ENCODE measurements at places on chromosomes 12 and 14. TPM values are rescaled to one million over a fixed set of nuclear protein-coding genes. Genes with fewer than 3 reads are reported as not detected.

CLEC2D gene
- polyA plus RNA-seq: 241 TPM

DBX2 gene
- polyA plus RNA-seq: not detected

- H3K36me3 ChIP-seq: no peaks in the 10 kb centered on the region
- no peak for DNase-seq
- H3K27ac ChIP-seq: no peak overlapping the region
- no peaks in the 10 kb centered on the region for H3K4me1 ChIP-seq
- H3K27me3 ChIP-seq: no peaks in the 10 kb centered on the region
These were observed 233.0 kb downstream of the SSPN start for GRCh38 chr12:26428420-26428819.

DNA sequence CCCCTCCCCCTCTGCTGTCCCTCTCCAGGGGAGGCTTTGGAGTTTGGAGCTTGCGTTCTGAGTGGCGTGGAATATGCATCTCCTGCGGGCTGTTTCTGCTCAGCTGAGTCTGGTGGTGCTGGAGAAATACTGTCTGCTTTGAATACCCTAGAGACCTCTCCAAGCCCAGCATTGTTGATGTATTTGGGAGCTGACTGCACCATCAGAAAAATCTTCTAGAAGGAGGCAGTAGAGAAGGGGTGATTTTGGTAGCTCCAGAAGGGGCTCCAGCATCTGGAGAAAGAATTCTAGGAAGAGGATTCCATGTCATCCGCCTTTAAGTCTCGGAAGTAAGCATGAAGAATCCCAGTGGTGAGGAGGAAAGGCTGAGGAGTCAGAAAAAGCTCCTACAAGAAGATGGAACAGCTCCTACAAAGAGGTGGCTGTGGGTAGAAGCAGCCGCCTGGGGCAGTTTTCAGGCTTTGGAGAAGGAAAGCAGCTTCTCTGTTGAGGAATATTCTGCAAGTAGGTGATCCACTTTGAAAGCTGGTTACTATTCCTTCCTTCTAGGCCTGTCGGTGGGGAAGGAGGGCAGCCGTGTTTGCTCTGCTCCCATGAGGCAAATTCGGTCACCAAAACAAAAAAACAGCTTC lies 9.7 kb downstream of the MLXIP start:
- peaks cover 5% of the 10 kb centered on the region for H3K36me3 ChIP-seq
- no peaks in the 10 kb centered on the region for H3K27me3 ChIP-seq
- peaks cover 73% of the 10 kb centered on the region for H3K4me1 ChIP-seq
- H3K27ac ChIP-seq: no peak overlapping the region
- DNase-seq: no peak

- H3K27ac ChIP-seq: no peak overlapping the region
- H3K4me1 ChIP-seq: peaks cover 5% of the 10 kb centered on the region
- H3K4me3 ChIP-seq: no peak overlapping the region
- H3K36me3 ChIP-seq: no peaks in the 10 kb centered on the region
- no peaks in the 10 kb centered on the region for H3K27me3 ChIP-seq
These were observed 6.0 kb upstream of the ABCD4 start for GRCh38 chr14:74308695-74309094.

DNA sequence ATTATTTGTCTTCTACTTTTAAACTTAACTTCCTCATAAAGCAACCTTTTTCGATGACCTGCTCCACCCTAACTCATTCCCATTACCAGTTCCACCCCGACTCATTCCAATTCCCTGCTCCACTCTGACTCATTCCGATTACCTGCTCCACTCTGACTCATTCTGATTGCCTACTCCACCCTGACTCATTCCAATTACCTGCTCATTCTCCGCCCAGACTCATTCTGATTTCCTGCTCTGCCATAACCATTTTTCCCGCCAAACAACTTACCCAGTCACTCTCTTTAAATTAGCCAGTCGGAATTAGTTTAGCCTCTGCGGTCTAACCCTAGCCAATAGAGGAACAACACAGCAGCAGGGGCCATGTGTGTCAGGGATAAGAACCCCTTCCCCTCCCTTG lies 249.1 kb downstream of the DPY19L2 start:
- no peaks in the 10 kb centered on the region for H3K27me3 ChIP-seq
- no peak overlapping the region for H3K27ac ChIP-seq
- no peak overlapping the region for H3K4me3 ChIP-seq
- no peaks in the 10 kb centered on the region for H3K4me1 ChIP-seq
- no peaks in the 10 kb centered on the region for H3K36me3 ChIP-seq

DNA sequence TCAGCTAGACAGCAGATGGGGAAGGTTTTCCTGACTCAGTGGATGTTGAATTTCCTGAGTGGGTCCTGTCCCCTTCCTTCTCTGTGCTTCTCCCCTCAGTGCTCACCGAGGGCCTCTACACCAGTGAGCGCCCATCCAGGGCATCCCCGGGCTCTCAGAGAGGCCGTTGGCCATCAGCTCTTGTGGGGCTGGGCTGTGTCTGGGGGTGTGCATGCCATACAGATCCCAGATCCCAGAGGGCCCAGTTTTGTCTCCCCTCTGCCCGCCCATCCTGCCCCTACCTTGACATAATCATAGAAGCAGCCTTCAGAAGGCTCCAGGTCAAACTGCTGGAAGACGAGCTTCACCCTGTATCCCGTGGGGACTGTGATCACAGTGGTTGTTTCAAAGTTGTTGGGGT lies 1.1 kb downstream of the C1R start:
- DNase-seq: no peak
- H3K4me3 ChIP-seq: no peak overlapping the region
- H3K36me3 ChIP-seq: no peaks in the 10 kb centered on the region

- peaks cover 80% of the 10 kb centered on the region for H3K36me3 ChIP-seq
- no peaks in the 10 kb centered on the region for H3K4me1 ChIP-seq
- H3K27ac ChIP-seq: no peak overlapping the region
- no peaks in the 10 kb centered on the region for H3K27me3 ChIP-seq
- no peak overlapping the region for H3K4me3 ChIP-seq
These were observed 10.7 kb downstream of the SFSWAP start for GRCh38 chr12:131721548-131721947.

DNA sequence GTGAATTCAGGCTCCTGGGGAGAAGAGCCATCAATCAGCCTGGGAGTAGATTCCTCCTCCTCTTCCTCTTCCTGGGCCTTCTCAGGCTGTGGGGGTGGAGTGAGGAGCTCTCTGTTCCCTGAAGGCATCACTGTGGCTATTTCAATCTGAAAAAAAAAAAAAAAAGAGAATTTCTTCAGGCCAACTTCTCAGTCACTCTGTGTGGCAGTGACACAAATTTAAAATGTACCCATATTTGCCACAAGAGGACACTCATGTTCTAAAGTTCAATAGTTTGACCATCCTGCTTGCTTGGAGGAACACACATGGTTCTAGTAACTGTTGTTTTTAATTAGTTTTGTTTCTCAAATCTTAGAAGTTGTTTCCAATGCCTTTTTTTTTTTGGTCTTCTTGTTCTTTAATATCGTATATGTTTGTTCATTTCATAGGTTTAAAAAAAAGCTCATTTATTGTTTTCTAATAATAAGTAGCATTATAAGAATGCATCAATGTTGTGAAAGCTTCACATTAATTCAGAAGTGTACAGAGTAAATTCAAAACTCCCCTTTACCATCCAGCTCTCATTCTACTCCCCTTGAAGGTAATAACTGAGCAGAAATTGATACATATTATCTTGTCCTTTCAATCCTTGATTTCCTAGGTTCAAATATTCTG lies 23.3 kb upstream of the CCER1 start:
- no peaks in the 10 kb centered on the region for H3K27me3 ChIP-seq
- H3K27ac ChIP-seq: no peak overlapping the region
- DNase-seq: no peak
- H3K36me3 ChIP-seq: no peaks in the 10 kb centered on the region

GRCh38 chr14:67461341-67461985 lies 27.1 kb downstream of the TMEM229B start:
- no peak for DNase-seq
- H3K4me1 ChIP-seq: peaks cover 16% of the 10 kb centered on the region
- no peak overlapping the region for H3K27ac ChIP-seq
- no peaks in the 10 kb centered on the region for H3K27me3 ChIP-seq
- no peak overlapping the region for H3K4me3 ChIP-seq

- H3K27me3 ChIP-seq: peaks cover 23% of the 10 kb centered on the region
- DNase-seq: no peak
- H3K4me3 ChIP-seq: no peak overlapping the region
- no peak overlapping the region for H3K27ac ChIP-seq
- H3K4me1 ChIP-seq: peaks cover 7% of the 10 kb centered on the region
- no peaks in the 10 kb centered on the region for H3K36me3 ChIP-seq
These were observed 3.0 kb downstream of the NPAS3 start for GRCh38 chr14:32941668-32942065.

- H3K4me1 ChIP-seq: peaks cover 28% of the 10 kb centered on the region
- H3K4me3 ChIP-seq: no peak overlapping the region
- peak; percentile 9 for DNase-seq
These were observed 34.8 kb downstream of the DIO3 start for GRCh38 chr14:101595887-101596721.

DNA sequence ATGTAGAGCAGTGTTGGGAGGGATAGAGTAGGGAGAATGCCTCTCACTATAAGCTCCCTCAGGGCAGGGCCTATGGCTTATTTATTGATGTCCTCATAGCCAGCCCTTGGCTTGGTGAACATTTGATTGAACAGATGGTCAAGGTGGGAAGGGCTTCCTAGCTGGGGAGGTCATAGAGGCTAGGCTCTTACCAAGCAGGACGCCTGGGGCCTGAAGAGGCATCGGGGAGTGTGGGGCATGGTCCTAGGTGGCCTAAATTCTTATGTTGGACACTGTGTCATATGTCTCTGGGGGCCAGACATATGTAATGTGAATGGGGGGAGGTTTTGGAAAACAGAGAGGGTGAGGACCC lies 17.9 kb upstream of the KRT86 start:
- H3K4me1 ChIP-seq: peaks cover 6% of the 10 kb centered on the region
- H3K27me3 ChIP-seq: no peaks in the 10 kb centered on the region
- H3K4me3 ChIP-seq: no peak overlapping the region
- H3K36me3 ChIP-seq: no peaks in the 10 kb centered on the region
- no peak for DNase-seq

DNA sequence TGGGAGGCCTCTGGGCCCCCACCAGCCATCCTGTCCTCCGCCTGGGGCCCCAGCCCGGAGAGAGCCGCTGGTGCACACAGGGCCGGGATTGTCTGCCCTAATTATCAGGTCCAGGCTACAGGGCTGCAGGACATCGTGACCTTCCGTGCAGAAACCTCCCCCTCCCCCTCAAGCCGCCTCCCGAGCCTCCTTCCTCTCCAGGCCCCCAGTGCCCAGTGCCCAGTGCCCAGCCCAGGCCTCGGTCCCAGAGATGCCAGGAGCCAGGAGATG lies 729 bp upstream of the GAPDH start:
- H3K27ac ChIP-seq: peak overlapping the region; percentile 86
- H3K36me3 ChIP-seq: peaks cover 45% of the 10 kb centered on the region
- peak overlapping the region; percentile 81 for H3K4me3 ChIP-seq
- no peaks in the 10 kb centered on the region for H3K27me3 ChIP-seq
- DNase-seq: no peak

- DNase-seq: no peak
- H3K27me3 ChIP-seq: no peaks in the 10 kb centered on the region
- H3K27ac ChIP-seq: no peak overlapping the region
- no peaks in the 10 kb centered on the region for H3K4me1 ChIP-seq
These were observed 99.9 kb downstream of the SYT1 start for GRCh38 chr12:78964521-78964920.

GRCh38 chr14:87896393-87897380 lies 96.3 kb downstream of the GALC start:
- no peaks in the 10 kb centered on the region for H3K36me3 ChIP-seq
- peak; percentile 7 for DNase-seq
- H3K27me3 ChIP-seq: peaks cover 5% of the 10 kb centered on the region
- no peak overlapping the region for H3K4me3 ChIP-seq
- no peaks in the 10 kb centered on the region for H3K4me1 ChIP-seq

- no peak overlapping the region for H3K4me3 ChIP-seq
- H3K36me3 ChIP-seq: no peaks in the 10 kb centered on the region
- no peak overlapping the region for H3K27ac ChIP-seq
- no peaks in the 10 kb centered on the region for H3K27me3 ChIP-seq
These were observed 86.0 kb upstream of the HIF1A start for GRCh38 chr14:61609191-61609843.

DNA sequence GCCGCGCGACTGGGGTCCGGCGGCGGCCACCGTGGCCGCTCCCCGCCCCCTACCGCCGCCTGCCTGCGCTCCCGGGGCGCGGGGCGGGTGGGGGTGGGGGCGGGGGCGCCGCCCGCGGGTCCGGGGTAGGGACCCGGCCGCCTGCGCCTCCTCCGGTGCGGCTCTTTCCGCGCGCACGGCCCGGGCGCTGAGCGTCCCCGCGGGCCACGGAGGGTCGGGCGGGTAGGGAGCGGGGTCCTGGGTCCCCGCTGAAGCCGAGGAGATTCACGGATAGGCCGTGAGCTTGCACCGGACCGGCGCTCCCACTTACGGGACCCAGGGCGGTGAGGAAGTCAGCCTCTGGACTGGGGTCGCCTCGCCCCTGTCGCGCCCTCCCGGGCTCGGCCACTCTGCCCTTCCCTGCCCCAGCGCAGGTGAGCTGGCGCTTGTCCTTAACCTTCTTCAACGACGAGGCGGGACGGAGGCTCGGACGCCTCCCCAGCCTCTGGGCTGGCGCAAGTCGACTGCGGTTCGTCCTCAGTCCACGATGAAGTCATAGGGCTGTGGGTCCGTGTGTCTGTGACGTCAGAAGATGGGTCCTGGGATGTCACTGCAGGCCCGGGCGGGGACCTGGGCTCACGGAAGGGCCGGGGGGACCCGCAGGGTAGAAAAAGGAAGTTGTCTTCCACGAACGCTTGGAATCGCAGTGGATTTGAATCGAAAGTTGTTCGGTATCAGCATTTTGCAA lies 514 bp downstream of the FBXO34 start:
- H3K27ac ChIP-seq: peak overlapping the region; percentile 91
- DNase-seq: peak; percentile 58
- peak overlapping the region; percentile 90 for H3K4me3 ChIP-seq
- H3K27me3 ChIP-seq: no peaks in the 10 kb centered on the region
- H3K4me1 ChIP-seq: peaks cover 48% of the 10 kb centered on the region
- H3K36me3 ChIP-seq: no peaks in the 10 kb centered on the region

- H3K36me3 ChIP-seq: peaks cover 5% of the 10 kb centered on the region
- H3K27ac ChIP-seq: peak overlapping the region; percentile 76
- DNase-seq: peak; percentile 98
- H3K4me1 ChIP-seq: peaks cover 38% of the 10 kb centered on the region
- H3K27me3 ChIP-seq: no peaks in the 10 kb centered on the region
These were observed 30.7 kb downstream of the P2RX4 start for GRCh38 chr12:121240484-121241101.

DNA sequence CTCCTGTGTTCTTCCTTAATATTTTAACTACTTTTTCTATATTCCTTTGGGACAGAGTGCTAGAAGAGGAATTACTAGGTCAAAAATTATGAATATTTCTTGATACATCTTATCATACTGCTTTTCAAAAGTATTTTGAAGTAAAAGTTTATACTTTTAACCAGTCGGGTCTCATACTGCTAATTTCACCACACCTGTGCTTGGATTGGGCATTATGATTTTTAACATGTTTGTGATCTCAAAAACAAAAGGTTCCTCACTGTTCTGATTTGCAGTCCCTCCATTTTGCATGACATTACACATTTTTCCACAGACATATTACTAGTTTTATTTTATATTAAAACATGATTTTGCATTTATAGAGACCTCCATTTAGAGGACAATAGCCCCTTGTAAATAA lies 32.9 kb downstream of the MRPL42 start:
- no peak overlapping the region for H3K27ac ChIP-seq
- no peaks in the 10 kb centered on the region for H3K4me1 ChIP-seq
- H3K27me3 ChIP-seq: no peaks in the 10 kb centered on the region

Measured in CD4-positive, alpha-beta memory T cell (primary cell).